Suppressor macrophage (primary cell): ENCODE measurements at places on chromosomes 6 and 20.
A peak's percentile ranks its signal among the peaks of the same experiment; 100 is the strongest.

GRCh38 chr6:143406673-143407072 lies 43.8 kb downstream of the ADAT2 start:
- no peak for DNase-seq

GRCh38 chr20:51022803-51023616 lies at the start of gene KCNG1:
TSS of gene KCNG1 (minus strand) at chr20:51023107. CDS start at chr20:51010338, 12,769 bp downstream.
- DNase-seq, result peak; percentile 64

DNA sequence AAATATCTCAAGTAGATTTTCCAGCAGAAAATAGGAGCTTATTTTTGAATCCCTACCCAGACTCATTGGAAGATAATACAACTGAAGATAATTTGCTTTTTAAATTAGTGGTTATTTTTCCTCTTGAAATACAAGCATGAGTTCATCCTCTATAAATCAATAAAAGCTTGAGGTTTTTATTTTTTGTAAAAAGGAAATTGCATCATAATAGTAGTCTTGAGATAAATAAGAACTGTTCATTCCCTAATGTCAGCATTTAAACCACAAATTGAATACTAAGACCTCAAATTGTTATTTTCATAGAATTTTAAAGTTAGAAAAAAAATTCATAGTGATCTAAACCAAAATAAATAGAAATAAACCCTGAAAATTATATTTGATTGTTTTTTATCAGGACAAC lies 719.1 kb downstream of the CD109 start:
- DNase-seq, result no peak

GRCh38 chr6:87623248-87623647 lies 33.3 kb downstream of the ORC3 start:
- DNase-seq, result no peak

GRCh38 chr20:19508449-19508848 lies 249.6 kb upstream of the RIN2 start:
- no peak for DNase-seq

DNA sequence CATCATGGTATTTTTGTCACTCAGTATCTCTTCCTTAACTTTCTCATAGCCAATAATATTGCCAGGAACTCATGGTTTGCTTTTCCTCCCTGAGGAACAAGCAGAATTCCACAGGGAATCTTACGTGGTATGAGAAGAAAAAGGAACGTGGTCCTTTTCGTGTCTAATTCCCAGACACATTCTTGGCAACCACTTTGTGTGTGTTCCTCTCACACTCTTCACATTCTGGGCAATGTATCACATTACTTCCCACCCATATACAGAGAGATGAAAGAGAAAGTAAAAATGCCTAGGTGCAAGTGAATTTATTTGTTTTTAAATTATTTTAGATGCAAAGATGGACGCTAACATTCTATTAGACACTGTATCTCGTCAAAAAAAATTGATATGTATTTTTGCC lies 102.7 kb downstream of the PTPRK start:
- no peak for DNase-seq

GRCh38 chr6:76768556-76768955 lies 694.7 kb downstream of the HTR1B start:
- DNase-seq, result no peak

- no peak for DNase-seq
These were observed 184.9 kb upstream of the TENT5A start for GRCh38 chr6:81937296-81937937.

GRCh38 chr6:23272536-23272935 lies 703.2 kb downstream of the HDGFL1 start:
- no peak for DNase-seq

GRCh38 chr20:32248043-32248442 lies 29.4 kb upstream of the KIF3B start:
- peak; percentile 69 for DNase-seq

- no peak for DNase-seq
These were observed 96.0 kb downstream of the INSM1 start for GRCh38 chr20:20463933-20464374.

DNA sequence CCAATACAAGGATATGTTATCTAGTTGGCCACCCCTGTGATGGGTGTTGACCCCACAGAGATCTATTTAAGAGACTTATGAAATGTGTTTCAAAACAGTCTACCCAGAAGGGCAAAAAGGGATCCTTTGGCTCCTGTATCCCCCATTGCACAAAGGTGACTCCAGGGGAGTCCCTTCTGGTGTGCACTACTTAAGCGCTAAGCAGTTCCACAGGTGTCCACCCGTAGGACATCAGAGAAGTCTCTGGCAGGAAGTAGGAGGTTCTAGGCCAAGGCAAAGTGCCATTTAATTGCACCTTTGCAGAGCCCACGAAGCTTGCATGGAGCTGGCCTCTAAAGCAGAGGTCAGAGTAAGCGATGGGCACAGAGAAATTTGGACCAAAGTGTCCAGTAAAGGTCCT lies 147.7 kb downstream of the MRPL14 start:
- DNase-seq, result no peak

DNA sequence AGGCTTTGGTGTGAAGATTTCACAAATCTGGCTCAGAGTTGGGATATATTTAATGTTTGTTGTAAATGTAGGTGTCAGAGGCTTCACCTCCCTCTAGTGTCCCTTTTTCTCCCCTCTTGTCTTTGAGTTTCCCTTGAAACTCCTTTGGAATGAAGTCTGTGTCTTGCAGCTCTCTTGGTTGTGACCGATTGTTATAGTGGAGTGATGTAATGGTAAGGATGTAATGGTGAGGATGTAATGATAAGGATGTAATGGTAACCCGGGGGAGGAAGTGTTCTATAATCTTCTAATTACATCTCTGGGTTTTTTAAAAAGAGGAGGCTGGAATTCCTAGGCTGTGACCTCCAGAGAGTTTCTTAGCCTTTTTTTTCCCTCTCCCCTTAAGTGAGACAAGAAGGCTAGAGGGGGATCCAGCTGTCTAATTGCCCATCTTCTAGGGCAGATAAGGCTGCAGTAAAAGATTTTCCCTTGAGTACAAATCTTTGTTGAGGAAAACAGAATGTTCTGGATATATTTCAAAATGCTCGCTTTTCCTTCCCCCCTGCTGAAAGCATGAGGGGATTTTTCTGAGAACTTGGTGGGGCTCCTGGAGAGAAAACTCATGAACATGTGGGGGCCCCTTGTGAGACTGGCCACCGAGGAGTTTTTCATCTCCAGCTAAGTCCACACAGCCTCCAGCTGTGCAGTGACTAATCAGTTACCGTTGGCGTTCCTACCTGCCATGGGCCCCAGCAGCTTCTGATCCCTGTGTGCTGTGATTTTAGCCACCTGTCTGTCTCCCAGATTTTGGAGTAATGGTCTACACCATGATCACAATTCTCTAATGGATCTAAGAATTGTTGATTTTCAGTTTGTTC lies 156.7 kb upstream of the PMEPA1 start:
- no peak for DNase-seq

DNA sequence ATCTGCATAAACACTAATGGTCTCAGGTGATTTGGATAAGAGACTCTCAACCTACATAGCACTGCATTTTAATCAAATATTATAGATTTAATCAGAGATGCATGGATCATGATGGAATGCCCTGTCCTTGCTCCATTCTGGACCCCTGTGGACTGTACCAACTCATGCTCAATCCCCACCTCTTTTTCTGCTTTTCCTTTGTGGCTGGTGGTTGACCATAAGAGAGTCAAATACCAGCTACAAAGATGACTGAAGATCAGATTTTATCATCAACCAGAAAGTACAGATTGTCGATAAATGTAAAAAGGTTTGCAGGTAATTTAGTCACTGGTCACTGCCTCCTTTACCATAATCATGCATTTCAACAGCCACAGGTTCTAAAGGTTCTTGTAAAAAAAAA lies 116.2 kb downstream of the ME1 start:
- DNase-seq, result no peak

DNA sequence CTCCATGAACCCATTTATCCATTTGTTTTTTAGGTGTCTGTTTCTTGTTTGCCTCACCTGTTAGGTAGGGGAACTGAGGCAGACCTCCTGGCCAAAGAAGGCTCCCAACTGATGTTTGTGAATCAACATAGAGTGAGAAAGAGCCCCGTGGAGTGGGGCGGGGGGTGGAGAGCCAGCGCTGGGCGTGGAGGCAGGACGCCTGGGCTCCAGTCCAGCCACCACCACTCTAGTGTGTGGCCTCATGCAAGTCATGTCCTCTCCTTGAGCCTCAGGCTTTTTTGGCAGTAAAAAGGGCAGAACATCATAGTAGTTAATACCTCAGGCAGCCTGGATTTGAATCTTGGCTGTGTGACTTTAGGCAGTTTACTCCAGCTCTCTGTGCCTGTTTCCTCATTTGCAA lies 42.2 kb upstream of the SCRT2 start:
- DNase-seq, result no peak

DNA sequence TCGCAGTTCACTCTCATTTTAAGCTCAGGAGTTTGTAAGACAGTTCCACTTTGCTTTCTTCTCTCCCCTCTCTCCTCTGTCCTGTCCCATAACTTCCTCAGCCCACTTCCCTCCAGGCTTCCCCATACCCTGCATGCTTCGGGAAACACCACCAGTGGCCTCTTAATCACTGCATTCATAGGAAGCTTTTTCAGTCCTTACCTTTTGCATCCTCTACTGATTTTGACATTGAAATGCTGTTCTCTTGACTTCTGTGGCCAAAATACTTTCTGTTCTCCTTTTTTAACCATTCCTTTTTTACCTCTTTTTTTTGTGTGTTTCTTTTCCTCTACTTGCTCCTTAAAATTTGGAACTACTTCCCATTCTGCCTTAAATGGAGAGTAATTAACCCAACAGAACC lies 69.7 kb downstream of the HIVEP1 start:
- DNase-seq, result peak; percentile 37

- no peak for DNase-seq
These were observed 164.8 kb upstream of the SGK1 start for GRCh38 chr6:134482593-134483270.

DNA sequence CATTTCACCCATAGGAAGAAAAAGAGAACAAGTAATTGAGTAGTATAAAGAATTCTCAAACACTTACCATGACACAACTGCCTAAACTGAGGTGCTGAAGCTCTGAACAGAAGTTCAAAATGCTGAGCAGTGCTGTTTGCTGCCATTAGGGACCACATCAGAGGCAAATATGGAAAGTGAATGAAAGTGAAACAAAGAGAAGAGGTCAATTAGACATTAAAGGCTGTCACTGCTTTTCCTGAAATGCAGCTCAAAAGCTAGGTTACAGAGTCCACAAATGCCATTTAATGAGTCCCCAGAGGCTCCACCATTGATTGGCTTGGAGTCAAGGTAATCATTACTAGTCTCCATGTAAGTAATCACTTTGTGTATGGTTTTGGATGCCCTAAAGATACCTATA lies 46.1 kb downstream of the POU3F2 start:
- peak; percentile 23 for DNase-seq

DNA sequence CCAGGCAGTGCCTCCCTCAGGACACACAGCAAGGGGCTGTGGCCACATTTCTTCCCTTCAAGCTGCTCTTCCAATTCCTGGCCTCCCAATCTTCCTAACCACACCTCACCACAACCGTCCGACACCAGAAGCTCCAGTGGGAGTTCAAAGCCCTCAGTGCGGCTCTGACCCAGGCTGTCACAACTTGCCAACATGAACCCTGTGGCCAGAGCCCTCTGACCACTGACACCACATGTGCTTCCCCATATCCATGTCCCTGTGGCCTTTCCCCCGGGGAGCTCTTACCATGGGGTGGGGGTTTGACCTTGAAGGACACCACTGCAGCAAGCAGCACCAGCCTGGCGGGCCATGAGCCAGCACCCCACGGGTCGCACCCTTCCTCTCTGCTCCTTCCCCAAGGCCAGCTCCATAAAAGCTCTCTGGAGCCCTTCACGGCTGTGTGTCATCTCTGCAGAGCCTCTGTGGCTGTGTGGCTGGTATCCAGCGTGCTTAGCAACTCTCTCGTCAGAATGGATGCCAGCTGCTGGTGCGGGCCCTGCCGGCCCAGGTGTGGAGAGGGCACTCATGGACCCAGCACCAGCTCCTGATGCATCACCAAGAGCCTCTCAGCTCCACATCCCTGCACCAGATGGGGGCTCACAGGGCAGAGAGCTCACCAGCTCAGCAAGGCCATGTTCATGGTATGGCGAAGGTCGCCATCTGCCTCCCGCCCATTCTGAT lies 106.1 kb downstream of the PSMB1 start:
- DNase-seq, result no peak

- no peak for DNase-seq
These were observed 8.3 kb downstream of the POM121L2 start for GRCh38 chr6:27303613-27304272.
